ENCODE measurements at places on chromosomes 11 and 22.

DNA sequence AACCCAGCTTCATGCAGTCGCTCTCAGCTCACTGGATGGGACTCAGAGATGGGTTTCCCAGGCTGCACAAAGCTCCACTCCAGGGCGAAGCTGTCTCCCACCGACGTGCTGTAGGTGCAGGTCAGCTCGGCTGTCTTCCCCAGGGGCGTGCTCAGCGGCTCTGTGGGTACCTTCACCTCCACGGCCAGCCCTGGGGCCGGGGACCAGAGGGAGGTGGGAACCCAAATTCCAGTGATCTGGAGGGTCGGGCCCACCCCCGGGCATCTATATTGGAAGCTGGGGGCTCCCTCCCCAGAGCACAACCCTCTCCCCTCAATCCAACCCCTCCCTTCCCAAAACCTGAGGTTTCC is 689 bp downstream of the VSIG2 start:
- no peak for DNase-seq

- peak; percentile 21 for DNase-seq
These were observed 495 bp downstream of the HYOU1 start for GRCh38 chr11:119056421-119056999.

- no peak for DNase-seq
These were observed 2.7 kb upstream of the ZNF74 start for GRCh38 chr22:20391222-20391621.

- no peak for DNase-seq
These were observed 729 bp upstream of the ALX4 start for GRCh38 chr11:44310463-44311272.
